ENCODE measurements at places on chromosomes 2 and 18.

DNA sequence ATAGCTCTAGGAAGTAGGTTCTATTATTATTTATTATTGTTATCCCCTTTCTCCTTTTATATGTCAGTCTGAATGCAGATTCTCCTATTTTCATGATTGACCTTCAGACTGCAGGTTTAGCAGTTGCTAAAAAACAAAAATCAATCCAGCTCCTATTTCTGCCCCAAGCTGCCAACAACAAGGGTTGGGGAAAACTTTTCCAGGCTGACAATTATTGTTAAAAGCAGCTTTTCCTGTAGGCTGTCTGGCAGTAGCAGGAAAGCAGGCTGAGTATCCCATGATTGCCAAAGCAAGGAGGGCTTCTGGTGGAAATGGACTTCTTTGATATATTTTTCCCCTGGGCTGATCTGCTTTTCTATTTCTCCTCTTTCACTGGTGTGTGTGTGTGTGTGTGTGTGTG, 78.0 kb upstream of the CTLA4 start:
- DNase-seq = no peak

DNA sequence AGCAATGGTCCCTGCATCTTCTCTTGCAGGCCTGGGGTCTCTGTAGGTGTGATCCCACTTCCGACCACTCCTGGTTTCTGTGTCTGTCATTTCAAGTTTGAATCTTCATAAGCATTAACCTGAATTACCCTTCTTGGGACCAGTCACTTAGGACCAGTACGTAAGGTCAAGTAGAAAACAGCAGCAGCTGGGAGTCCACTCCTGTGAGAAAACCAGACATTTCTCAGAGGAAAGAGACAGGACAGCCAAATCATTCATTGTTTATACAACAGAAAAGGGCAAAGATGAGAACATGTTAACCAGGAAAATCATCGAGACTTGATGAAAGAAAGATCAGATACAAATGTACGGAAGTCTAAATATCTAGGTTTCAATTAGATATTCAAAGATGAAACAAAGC, 163.0 kb downstream of the MREG start:
- DNase-seq = no peak

DNA sequence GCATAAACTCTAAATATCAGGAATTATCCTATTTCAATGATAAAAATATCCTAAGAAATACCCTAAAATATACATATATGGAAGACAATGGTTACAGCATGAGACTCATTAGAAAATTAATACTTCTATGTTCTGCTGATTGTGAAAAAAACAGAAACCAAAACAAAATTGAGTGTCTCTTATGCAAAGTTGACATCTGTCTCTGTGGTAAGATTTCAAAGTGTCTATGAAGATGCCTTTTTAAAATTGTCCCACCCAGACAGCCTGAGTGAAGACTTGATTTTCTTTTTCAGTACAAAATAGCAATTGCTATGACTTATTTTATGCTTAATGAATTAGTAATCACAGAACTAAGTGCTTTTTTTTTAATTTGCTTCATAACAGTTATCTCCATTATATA, 1368.4 kb upstream of the LRRTM1 start:
- DNase-seq = no peak

- DNase-seq = no peak
Measured at GRCh38 chr18:11204020-11204419, 54.7 kb upstream of the PIEZO2 start.

DNA sequence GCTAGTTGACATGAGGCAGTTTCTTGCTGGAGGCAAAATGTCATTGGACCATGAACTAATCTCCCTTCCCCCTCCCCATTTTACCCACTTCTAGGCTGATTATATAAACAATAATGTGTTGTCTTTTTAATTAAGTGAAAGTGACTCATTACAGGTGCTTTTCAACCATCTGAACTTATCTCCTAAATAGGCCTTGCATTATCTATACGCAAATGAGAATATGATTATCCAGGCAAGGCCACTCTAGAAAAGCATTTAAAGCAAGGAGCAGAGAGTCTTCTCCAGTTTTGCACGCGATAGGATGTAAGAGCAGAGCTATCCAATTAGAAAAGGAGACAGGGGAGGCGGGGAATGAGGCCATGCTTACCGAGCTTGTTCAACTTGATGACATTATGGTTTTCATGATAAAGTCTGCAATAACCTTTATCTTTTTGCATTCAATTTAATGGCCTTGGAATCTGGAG, 286.1 kb upstream of the SIX3 start:
- DNase-seq = no peak

DNA sequence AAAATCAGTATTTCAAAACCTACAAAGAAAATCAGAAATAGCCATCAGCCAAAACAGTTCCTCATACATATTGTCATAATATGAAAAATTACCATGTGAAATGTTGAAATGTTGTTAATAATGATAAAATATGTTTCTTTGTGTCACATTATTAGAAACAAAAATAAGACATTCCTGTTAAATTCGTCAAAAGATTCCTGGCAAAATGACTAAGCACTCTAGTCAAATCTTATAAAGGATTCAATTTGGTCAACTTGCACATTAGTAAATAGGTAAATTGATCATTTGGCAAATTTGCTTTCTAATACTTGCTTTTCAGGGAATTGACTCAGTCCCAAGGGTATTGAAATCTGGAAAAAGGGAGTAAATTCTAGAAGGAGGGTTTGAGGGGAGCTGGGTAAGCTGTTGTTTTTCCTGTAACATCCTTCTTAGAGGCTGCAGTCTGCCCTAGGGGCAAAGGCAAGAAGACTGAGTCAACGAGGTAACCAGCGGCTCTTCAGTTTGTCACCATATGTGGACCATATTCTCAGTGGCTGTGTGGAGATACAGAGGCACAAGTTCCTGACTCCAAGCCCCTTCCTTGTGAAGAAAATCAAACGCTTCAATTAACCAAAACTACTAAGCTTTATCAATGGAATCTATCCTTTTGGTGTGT, 482.3 kb downstream of the TNS1 start:
- DNase-seq = no peak

Measured in cerebellum (tissue), 4 donors.